ENCODE measurements at places on chromosomes 4 and X.
A peak's percentile ranks its signal among the peaks of the same experiment; 100 is the strongest.

GRCh38 chr4:112668131-112668530 lies 31.2 kb downstream of the LARP7 start:
- no peak for DNase-seq

GRCh38 chr4:151808120-151808529 lies 47.3 kb upstream of the GATB start:
- DNase-seq = no peak

GRCh38 chr4:150782311-150782710 lies 200.4 kb downstream of the MAB21L2 start:
- DNase-seq = no peak

GRCh38 chr4:123406872-123407271 lies 10.3 kb downstream of the SPRY1 start:
- no peak for DNase-seq

- no peak for DNase-seq
These were observed 8.8 kb downstream of the ADAM29 start for GRCh38 chr4:174926958-174927357.

- DNase-seq = no peak
These were observed 244.1 kb upstream of the ARSJ start for GRCh38 chr4:114223580-114223979.

GRCh38 chrX:122972604-122973003 lies 211.5 kb upstream of the GRIA3 start:
- DNase-seq = no peak

DNA sequence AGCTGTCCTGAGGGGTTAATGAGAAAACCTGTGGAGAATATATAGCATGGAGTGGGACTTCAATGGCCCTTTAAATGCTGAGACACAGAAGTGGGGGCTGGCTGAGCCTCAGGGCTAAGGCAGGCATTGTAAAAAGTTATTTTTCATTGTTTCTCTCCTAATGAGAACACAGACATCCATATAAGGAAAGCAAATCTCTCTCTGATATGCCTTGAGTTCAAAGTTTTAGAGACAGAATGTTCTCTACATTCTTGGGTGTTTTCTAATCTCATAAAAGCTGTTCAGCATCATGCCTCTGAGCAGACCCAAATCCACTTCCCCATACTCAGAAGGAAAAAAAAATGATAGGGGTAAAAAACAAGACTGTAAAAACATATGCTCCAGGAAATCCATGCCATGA lies 16.8 kb upstream of the RAB40A start:
- no peak for DNase-seq

- peak; percentile 20 for DNase-seq
These were observed 58.6 kb upstream of the DCTD start for GRCh38 chr4:182975806-182976205.

DNA sequence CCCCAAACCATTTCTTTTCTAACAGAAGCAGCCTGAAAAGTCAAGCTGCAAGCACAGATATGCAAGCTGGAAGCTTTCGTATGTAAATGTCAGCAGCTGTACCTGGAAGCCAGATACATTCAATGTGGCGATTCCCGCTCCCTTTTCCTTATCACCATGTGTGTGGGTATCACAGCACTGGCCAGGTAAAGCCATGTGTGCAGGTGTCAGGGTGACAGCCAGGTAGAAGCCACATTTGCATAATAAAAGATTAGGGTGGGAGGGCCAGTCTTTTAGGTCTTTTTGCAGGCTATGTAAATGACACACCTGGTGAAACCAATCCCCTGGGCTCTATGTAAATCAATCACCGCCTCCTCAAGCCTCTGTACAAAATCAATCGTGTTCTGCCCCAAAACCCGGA lies 50.1 kb downstream of the RXFP1 start:
- no peak for DNase-seq

GRCh38 chr4:1216869-1217294 lies 32.0 kb downstream of the CTBP1 start:
- DNase-seq = peak; percentile 72

DNA sequence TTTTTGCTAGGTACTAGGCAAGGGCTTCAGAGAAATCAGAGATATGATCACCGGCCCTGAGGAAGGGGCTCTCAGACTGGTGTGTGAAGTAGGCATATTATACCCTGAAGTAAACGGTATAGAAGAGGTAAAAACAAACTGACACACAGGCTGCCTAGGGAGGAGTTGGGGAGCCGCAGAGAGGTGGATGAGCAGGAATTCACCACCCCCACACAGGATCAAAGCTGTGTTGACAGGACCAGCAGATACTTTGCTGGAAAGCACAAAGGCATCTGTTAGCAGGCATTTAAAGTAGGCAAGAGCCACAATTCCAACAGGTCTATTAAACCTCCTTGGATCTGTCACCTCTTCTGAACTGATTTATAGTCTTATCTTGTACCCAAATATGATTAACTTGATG lies 71.8 kb upstream of the GPR34 start:
- DNase-seq = no peak

GRCh38 chrX:20431486-20431885 lies 164.8 kb upstream of the RPS6KA3 start:
- no peak for DNase-seq

DNA sequence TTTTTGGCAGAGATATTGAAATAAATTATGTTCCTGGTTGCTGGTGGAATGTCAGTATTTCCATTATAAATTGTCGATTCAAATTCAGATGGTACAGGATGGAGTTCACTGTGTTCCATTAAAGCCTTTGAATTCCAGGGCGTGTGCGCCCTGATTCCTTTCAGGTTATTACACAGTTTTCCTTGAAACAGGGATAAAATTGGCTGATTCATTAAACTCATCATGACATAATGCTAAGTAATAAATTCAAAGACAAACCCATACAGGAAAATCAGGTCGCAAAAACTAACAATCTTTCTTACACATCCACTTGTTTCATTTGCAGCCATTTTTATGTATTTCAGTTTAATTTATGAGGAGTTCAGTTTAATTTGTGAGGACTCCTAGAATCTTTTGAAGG lies 51.1 kb downstream of the RWDD4 start:
- no peak for DNase-seq
